ENCODE measurements at places on chromosomes 3 and 15. TPM values are rescaled to one million over a fixed set of nuclear protein-coding genes. Genes with fewer than 3 reads are reported as not detected.

The MESP2 gene
- not detected for total RNA-seq

The SST gene
- total RNA-seq = not detected

The PROS1 gene
- 43.9 TPM for total RNA-seq

DNA sequence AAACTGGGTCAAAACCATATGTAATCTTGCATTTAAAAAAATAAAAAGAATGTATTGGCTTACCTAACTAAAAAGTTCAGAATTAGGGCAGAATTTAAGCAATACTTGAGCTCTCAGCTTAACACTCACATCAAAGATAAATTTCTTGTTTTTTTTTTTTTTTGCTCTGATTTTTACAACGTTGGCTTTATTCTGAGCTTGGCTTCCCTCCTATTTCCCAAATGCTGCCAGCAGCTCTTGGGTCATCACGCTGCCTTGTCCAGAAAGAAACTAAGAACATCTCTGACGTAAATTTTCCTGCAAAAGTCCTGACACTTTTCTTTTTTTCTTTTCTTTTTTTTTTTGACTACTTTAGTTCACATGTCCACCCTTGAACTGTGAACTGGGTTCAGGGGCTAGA, 150.6 kb upstream of the TGFBR2 start:
- DNase-seq = no peak

The ISLR gene
- total RNA-seq = 119 TPM

DNA sequence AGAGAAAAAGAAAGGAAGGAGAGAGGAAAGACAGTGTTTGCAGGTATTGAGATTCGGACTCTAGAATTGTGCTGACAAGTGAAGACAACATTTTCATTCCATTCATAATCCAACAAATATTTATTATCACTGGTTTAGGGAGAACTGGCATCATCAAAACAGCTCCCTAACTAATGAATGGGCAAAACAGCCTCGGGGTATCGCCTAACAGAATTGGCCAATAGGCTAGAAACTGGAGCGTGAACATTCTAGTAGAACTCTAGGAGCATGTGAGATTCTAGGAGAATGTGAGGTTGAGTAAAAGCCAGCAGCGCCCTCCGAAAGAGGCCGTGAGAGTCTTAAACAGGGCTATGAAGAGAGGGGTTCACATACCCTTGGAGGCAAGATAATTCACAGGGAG, 221.8 kb upstream of the WNT5A start:
- DNase-seq = no peak

GRCh38 chr3:138036572-138036971, 26.6 kb downstream of the CLDN18 start:
- DNase-seq = no peak

- no peak for DNase-seq
These were observed 40.1 kb downstream of the OXNAD1 start for GRCh38 chr3:16305111-16305541.

The SI gene
- not detected for total RNA-seq

DNA sequence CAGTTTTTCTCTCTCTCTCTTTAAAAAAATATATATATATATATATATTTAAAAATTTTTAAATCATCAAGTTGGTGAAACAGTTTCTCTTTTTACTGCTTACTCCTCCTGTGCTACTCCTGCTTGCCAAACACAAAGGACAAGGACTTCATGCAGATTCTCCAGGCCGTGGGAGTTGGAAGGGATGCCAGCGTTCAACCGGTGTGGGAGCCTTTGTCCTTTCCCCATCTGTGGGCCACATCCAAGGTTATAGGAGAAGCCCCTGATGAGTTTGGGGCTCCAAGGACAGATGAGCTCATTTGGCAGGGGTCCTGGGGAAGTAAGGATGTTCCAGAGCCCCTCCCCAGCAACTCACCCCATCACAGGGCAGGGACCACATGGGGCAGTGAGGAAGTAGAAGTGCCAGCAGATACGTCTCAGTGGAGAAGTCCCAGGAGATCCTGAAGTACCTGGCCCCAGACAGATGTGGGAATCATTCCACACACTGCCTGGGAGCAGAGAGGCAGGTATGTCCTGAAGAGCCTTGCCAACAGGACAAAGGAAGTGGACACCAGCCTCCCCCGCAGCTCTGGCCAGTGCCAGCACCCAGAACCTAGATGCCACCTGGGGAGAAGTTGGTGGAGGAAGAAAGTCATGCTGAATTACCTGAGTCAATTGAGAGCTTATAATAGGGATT, 36.6 kb downstream of the CCK start:
- DNase-seq = no peak
